ENCODE measurements at places on chromosomes 12 and 14.

- DNase-seq: no peak
Observed at GRCh38 chr12:43277651-43278540, 274.1 kb downstream of the ADAMTS20 start.

DNA sequence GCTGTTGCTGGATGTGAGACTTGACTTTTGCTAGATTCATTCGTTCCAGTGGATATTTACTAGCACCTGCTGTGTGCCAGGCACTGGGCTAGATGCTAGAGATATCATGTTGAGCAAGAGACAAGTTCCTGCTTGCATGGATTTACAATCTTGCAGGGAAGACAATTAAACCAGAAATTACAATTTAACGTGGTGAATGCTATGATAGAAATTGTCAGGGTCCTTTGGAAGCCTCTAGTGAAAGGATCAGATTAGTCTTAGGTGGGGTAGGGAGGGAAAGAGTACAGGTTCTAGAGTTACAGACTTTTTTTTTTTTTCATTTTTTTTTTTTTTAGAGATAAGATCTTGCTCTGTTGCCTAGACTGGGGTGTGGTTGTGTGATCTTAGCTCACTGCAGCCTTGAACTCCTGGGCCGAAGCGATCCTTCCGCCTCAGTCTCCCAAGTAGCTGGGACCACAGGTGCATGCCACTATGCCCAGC is 36.7 kb downstream of the SPATS2 start:
- no peak for DNase-seq

DNA sequence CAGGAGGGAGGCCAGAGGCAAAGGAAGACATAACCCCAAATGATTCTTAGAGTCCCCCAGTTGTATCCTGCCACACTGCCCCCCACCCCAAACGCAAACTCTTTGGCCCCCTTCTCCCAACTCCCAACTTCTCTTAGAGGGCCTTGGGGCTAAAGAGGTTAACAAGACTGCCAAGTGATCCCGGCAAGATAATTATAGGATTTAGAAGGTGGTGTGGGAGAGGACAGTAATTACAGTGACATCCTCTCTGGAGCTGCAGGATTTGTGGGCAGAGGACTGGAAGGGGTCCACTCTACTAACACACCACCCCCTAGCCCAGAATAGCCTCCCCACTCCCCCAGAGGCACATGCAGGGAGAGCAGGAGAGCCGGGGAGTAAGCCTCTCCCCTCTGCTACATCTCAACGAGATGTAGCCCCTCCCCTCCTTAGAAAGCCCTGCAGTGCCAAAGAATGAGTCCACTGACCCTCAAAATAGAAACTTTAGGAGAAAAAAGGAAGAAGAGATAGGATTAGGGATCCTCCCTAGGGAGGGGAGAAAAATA is 5.3 kb upstream of the GDF11 start:
- no peak for DNase-seq

- DNase-seq: no peak
Observed at GRCh38 chr12:47954058-47954457, 9.3 kb upstream of the TMEM106C start.

GRCh38 chr12:12327802-12328201 is 22.2 kb downstream of the MANSC1 start:
- no peak for DNase-seq

GRCh38 chr14:105089746-105090492 is 24.7 kb upstream of the GPR132 start:
- no peak for DNase-seq

DNA sequence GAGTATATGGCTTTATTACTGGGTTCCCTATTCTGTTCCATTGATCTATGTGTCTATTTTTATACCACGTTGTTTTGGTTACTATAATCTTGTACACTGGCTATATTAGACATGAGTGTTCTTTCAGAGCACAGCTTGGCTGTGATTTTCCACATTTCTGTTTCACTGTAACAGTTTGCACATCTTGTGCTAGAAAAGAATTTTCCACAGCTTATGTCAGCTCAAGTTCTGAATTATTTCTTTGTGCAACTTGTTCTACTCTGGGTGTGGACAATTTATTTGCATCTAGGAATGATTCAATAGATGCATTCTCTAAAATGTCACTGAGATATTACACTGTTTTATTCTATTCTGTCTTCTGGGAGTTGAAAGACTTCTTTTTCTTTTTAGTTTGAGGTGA is 28.4 kb upstream of the OR5AU1 start:
- no peak for DNase-seq

DNA sequence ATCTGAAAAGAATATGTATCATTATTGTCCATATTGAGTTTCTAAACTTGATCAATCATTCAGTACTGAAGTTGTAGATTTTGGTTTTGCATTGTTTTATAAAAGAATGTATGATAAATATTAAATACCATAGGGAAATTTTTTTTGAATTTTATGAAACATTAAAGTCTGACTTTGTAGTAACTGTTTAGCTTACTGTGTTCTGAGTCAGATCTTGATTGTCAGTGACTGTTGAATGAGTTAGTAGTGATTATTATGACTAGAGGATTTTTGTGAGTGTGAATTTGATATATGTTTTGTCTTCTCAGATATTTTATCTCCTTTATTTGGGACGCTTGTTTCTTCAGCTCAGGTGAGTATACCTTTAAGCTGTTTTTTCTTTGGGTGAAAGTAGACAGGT is 10.1 kb downstream of the TDP1 start:
- no peak for DNase-seq

DNA sequence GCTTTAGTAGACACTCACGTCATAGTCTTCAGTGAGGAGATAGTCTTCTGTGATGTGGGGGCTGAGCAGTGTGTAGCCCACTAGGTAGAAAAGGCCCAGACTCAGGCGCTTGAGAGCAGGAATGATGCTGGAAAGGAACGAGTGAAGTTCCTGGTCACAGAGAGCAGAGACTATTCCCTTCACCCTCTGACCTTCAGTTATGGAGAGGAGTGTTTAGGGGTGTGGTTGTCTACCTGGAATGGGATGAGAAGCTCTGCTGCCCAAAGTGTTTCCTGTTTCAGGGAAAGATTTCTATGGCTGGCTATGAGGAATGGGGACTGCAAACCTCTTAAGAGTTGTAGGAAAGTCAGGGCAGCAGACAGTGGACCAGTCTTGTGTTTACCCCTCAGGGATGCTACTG is 8.7 kb downstream of the EMG1 start:
- DNase-seq: no peak

Measured in stimulated activated CD4-positive, alpha-beta T cell treated with anti-CD3 and anti-CD28 coated beads, TNF-alpha, amount 100 ng/mL, for 1 hour (primary cell).